ENCODE measurements at places on chromosomes 1 and 21. TPM values are rescaled to one million over a fixed set of nuclear protein-coding genes. Genes with fewer than 3 reads are reported as not detected.

The PODN gene
- not detected for total RNA-seq

DNA sequence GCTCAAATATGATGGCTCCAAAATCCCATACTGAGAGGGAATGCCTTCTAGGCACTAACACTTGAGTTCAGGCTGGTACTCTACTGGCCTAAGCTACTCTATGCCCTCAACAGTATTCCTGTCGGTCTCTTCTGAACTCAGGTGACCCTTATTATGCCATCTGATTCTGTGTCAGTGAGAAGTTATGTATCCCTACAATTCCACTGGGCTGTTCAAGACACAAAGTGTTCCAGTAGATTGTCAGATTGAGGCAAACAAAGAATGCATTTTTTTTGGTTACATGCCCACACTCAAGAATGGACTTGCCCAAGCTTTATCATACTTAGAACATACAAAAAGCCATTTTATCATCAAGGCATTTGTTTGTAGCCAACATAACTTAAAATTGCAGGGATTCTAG, 553.8 kb upstream of the PRMT6 start:
- no peak for DNase-seq

The THEMIS2 gene
- 28.7 TPM for total RNA-seq

- no peak for DNase-seq
Measured at GRCh38 chr1:90174246-90174645, 179.3 kb downstream of the ZNF326 start.

- no peak for DNase-seq
Measured at GRCh38 chr1:159205225-159205624, 550 bp downstream of the ACKR1 start.

DNA sequence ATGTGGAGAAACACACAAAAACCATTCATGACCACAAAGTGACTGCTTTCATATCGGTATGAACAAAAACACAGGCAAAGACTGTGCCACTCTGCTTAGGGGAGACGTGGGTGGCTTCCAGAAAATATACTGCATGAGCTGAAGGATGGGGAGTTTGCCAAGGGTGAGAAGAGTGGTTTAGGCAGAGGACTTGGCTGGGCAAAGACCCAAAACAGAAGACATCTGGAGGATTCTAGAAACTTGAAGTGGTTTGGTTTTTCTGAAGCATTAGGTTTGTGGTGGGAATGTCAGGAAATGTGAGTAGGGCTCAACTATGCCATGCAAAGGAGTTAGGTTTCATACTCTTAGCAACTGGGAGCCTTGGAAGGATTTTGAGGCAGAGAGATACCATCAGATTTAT, 26.6 kb upstream of the DNM3 start:
- no peak for DNase-seq

- DNase-seq = no peak
Measured at GRCh38 chr21:39071623-39072214, 111.5 kb downstream of the PSMG1 start.

The FAM78B gene
- total RNA-seq = 1.0 TPM

GRCh38 chr21:33769057-33769456, 126.8 kb downstream of the ITSN1 start:
- DNase-seq = no peak

The FLVCR1 gene
- total RNA-seq = 18.7 TPM

The FCRL5 gene
- total RNA-seq = not detected

- no peak for DNase-seq
Measured at GRCh38 chr1:201912832-201913231, 24.1 kb downstream of the SHISA4 start.

GRCh38 chr1:30760596-30761324, 3.2 kb upstream of the LAPTM5 start:
- no peak for DNase-seq

The LORICRIN gene
- not detected for total RNA-seq

- DNase-seq = no peak
Measured at GRCh38 chr21:43983390-43983789, 28.7 kb upstream of the TRAPPC10 start.

DNA sequence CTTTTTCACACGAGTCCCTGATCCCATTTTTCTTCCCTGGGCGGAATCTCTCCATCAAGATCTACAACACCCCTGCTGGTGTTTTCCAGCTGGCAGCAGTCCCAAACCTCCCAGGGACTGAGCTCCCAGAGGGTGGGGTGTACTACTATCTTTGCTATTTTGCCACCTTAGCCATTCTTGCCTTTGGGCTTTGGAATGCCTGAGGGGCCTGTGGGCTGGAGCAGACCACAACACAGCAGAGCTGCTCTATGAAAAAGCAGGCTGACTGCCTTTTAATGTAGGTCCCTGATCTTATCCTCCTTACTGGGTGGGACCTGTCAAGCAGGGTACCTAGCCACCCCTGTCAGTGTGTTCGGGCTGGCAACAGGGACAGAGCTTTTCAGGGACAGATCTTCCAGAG, 91.9 kb downstream of the KCNT2 start:
- no peak for DNase-seq

GRCh38 chr1:116711263-116711840, 42.9 kb upstream of the CD2 start:
- no peak for DNase-seq

DNA sequence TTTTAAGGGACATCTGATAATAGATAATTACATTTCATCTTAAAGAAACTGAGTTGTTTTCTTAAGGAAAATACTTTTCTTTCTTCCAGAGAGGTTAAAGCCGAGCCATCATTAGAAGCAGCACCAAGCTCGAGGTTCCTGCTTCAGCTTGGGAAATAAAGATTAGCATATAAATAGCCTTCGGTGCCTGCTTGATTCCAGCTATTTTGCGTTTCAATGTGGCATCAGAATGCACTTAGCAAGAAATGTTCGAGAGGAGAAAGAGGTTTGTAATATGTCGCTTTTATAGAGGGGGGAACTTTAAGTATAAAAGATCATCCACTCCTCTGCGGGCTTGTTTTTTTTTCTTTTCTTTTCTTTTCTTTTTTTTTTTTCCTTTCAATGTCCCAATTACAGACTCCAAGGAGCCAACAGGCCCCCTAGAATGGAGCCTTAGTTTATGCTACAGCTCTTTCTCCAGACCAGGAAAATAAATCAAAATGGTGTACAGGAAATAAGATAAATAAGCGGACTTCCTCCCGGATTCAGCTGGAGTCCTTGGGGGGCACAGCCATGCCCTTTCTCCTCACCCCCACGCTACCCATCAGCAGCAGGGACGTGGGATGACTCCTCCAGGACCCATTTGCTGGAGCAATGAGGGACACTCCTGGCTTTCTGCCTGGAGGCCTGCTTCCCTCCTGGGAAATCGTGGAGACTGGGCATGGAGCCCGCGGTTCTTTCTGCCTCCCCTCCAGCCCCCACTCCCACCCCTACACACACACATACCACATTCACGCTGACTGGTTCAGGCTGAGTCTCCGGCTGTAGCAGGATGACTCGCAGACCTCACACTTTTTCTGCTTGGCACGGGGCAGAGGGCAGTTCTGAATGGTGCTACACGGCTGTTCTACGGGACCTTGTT, 131.6 kb downstream of the RRAGC start:
- no peak for DNase-seq

DNA sequence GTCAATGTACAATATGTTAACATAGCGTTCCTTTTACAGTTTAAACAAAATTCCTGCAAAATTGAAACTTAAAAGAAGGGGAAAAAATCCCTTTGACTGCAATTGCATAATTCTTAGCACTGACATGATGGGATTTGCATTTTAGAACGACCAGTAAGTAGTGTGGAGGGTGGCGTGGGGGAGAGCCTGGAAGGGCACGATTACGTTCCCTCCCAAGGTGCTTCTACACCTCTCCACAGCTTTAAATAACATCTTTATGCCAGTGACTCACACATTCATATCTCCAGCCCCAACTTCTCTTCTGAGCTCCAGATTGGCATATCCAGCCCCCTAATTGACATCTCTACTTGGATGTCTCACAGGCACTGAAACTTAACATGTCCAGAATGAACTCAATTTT, 64.3 kb downstream of the OLFML3 start:
- no peak for DNase-seq

DNA sequence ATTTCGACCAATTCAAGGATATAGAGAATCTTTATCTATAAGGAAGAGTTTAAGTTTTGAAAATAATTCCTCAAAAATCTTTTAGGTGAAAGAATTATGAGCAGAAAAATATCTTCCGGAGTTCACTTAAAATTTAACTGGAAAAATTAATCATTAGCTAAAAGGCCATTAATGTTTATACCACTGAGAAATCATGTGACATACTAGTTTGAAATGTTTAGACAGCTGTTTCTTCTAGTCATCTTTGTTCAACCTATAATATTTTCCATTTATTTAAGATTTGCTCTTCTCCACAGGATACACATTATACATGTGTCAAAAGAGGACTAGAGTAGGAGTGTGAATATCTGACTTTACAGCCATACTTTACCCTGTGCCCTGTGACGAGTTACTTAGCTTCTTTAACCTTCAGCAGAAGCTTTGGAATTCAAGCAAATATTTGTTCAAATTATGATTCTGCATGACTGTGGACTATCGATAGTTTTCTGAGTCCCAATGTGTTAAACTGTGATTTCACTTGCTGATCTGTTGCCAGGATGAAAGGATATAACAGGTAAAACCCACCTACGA, 374.8 kb downstream of the BRINP3 start:
- DNase-seq = no peak

The BECN2 gene
- total RNA-seq = not detected

DNA sequence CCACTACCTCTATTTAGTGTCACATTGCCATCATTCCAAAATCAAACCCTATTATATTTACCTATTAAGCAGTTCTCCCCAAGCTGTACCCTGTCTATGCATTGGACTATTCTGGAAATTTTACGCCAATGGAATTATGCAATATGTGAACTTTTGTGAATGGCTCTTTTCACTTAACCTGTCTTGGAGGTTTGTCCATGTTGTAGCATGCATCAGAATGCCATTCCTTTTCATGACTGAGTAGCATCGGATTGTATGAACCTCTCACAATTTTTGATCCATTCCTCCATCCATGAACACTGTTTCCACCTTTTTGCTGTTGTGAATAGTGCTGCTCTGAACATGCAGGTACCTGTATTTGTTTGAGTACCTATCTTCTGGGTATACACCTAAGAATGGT, 33.7 kb downstream of the FAM163A start:
- no peak for DNase-seq

DNA sequence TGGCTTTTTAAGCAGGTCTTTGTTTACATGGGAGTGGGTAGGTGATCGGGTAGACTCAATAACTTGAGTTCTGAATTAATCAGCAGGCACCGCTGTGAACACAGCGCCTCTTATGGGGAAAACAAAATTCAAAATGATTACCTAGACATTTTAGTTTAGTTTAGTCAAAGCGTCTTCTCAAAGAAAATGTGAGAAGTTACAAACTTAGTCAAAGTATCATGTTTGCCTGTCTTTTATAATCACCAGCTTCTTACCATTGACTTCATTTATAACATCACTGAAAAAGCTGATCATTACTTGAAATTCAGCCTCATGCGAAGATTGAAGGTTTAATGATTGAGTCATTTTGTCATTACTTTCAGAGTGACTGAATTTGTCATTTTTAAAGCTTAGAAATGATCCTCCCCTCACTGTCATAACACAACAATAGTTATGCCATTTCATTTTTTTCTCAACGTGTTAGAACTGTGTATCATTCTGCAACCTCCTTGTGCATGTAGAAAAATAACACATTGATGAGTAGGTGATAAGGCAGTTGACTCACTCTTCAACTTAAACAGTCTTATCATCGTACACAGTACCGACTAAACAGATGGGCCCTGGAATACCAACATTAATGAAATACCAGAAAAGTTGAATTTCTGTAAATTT, 188.5 kb downstream of the NFIA start:
- no peak for DNase-seq

- DNase-seq = no peak
Measured at GRCh38 chr1:58909914-58910681, 126.3 kb upstream of the JUN start.

The CD5L gene
- total RNA-seq = not detected

GRCh38 chr1:189524501-189524900, 953.2 kb downstream of the BRINP3 start:
- DNase-seq = no peak

The KRTAP11-1 gene
- total RNA-seq = not detected

GRCh38 chr1:196887515-196888239, at the start of gene CFHR4:
Gene CFHR4, plus strand, starts transcription at chr1:196888052. Its CDS starts 99 bp downstream, at chr1:196888151.
- DNase-seq = no peak

DNA sequence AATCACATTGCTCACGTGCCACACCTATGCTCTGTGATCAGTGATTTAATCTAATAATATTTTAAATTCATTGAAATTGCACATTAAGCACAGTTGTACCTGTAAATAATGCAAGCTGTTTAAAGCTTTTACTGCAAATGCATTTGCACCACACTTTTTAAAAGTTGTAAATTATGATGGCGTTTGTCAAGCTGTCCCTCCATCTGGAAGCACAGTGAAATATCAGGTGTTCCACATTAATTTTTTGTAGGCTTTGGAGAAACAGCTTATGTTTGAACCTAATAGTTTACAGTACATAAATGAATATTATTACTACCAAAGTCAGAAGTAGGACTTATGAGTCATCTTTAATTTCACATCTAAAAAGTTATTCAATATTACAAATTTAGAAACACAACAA, 3.0 kb upstream of the DPYD start:
- no peak for DNase-seq

The CACNA1S gene
- not detected for total RNA-seq

DNA sequence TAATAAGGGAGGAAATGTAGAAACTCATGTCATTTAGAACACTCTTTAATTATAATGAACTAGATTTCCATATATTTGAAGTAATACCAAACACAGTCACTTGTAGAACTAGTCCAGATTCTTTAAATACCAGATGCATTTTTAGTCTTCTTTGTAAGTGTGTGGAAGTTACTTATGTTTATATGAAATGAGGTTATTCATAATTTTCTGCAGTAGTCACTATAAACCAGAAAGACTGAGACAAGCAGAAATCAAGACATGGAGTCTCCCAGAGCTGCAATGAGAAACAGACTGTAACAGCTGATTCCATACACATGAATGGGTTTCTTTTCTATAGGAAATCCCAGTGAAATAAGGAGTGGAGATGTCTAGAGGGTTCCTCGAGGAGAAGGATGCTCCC, 216.6 kb upstream of the ZP4 start:
- no peak for DNase-seq

The KRTAP19-3 gene
- not detected for total RNA-seq

DNA sequence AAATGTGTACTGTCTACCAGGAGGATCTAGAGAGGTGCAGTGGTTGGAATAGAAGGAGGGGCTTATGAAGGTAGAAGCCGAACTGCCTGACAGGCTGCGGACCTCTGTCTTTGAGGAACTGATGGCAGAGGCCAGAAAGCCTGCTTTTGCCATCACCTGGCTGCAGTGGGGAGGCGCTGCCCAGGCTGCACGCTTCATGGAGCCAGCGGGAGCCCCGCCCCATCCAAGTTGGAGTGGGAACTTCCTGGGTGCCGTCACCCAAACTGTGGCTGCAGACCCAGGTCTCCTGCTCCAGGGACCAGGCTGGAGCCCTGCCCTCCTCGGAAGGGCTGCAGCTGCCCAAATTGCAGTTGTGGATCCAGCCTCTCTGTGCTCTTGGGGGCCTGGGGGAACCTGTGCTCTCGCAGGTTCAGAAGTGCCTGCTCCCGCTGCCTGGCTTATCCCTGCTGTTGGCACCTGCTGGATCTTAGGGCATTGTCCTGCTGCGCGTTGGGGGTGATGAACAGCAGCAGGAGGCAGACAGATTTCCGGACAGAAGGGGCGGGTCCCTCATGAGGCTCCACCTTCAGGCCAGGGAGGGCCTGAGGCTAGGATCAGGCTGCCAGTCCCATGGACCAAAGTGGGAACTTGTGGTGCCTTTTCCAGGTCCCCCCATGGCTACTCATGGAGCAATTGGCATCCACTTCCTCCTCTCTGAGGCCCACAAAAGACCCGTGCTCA, 118.0 kb upstream of the PLPPR4 start:
- no peak for DNase-seq

- no peak for DNase-seq
Measured at GRCh38 chr1:230068952-230069684, 2.1 kb downstream of the GALNT2 start.

- DNase-seq = peak; percentile 42
Measured at GRCh38 chr1:41810446-41810845, 108.3 kb downstream of the HIVEP3 start.
